ENCODE measurements at places on chromosomes 12 and 14.
A peak's percentile ranks its signal among the peaks of the same experiment; 100 is the strongest.

DNA sequence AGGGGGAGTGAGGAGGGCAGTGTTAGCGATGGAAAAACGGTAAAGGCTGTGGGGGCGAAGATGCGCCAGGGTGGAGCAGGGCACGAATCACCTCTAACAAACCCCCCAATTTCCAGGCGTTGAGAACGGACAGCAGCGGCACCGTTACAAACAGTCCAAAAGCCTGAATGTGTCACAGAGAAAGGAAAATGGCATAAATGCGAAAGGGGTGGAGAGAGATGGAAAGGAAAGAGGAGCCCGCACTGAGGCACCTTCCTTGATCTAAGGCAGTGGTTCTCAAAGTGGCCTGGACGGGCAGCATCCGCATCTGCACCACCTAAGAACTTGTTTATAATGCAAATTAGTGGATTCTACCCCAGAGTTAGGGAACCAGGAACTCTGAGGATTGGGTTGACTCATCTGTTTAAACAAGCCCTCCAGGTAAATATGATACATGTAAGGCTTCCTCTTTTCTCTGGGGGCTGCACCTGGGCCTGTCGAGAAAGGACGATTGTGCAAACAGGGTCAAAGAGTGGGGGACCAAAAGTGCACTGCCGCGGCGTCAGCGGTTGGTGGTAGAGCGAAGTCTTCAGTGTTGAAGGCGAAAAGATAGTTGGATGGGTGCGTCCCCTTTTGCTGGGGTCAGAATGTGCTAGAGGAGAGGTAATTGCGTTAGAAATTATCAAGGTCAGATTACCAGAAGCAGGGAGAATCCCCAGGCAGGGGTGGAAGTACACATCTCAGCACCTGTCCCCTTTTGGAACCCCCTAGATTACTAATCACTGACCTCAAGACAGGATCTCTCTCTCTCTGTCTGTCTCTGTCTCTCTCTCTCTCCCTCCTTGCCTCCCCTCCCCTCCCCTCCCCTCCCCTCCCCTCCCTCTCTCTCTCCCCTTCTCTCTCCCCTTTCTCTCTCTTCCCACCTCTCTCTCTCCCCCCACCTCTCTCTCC lies 1.3 kb upstream of the KCNH5 start:
- no peak for DNase-seq

DNA sequence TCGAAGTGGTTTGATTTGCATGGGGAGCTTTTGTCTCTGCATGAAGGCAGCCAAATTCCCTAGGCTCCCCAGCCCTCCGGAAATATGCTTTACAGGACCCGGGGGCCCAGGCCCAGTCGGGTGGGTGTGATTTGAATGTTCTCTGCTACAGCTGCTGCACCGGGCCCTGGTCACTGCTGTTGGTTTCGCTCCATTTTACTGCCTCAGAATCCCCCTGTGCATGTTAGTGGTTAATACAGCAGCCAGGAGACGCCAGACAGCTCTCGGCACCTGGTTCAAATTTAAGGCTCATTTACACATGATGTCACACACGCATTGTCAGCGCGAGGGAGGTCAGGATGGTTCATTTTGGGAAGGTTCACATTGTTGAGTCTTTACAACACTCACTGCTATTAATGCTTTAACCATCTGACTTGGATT lies 99.6 kb downstream of the SLC38A6 start:
- DNase-seq, result no peak

GRCh38 chr14:80638620-80639515 lies 302.7 kb downstream of the CEP128 start:
- no peak for DNase-seq

DNA sequence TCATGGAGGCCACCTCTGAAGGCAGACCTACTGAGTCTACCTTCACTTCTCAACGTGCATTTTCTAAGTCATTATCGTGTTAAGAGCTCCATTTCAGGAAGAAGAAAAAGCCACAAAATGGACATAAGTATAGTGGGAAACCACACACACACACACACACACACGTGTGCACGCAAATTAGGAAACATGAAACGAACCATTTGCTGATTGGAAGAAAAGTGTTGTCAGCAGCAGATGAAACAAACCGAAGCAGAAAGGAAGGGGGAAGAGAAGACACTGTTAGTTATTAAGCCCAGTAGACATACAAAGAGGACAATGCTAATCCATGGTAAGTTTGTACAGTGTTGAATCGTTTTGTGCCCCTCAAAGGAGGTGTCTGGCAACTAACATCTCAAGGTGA lies 9.9 kb upstream of the VPS33A start:
- DNase-seq, result no peak

DNA sequence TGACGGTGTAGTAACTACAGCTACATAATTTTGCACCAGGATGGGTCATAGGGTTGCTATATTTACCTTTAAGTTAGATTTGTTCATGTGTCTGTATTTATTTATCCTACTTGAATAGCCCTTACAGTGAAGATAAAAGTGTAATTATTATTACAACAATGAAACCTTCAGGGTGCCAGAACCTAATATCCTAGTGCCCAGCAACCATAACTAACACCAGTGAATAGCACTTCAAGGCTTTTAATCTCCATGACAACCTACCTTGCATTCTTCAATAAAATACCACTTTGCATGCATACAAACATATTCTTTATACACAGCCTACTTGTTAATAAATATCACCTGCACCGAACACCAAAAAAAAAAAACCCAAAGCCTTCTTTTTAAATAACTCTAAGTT lies 58.7 kb upstream of the G2E3 start:
- DNase-seq, result peak; percentile 27

DNA sequence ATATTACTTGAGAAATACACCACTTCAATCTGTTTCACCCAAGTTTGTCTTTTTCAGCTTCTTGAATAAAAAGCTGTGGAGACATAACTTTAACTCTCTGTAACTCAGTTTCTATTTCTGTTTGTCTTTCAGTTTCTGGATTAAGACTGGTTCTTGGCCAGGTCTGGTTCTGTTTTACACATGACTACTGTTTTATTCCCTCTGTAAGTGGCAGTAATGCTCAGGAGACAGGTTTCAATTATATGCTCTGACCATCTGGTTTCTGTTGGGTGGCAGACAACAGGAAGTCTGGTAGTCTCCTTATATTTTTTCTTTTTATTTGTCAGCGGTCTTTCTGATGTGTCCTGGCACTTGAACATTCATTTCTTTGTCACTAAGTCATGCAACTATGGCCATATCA lies 102.9 kb downstream of the RPS29 start:
- no peak for DNase-seq

DNA sequence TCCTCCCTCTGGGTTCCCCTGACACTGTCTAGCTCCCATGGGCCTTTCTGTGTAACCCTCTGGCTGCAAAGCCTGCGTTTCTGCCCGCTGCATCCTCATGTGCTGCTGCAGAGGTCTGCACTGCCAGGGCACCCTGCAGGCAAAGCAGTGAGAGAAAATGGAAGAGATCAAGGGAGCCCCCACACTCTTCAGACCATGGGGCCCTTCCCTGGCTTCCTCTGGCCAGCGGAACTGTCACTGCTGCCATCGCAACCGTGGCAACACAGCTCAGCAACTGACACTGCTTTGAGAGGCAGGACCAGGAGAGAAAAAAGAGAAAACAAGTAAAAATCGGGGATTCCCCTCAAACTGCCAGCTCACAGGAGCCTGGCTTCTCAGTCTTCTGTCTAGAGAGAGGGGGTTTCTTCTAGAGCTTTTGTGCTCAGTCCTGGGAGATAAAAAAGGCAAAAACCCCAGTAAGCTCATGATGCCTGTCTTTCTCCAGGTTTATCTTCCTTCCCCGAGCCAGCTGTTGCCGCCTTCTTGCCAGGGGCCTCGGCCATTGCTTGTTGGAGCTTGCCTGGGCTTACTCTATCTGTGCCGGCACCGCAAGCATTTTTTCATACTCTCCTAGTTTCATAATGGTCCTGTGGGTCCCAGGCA lies 38.9 kb downstream of the C14orf132 start:
- DNase-seq, result no peak

DNA sequence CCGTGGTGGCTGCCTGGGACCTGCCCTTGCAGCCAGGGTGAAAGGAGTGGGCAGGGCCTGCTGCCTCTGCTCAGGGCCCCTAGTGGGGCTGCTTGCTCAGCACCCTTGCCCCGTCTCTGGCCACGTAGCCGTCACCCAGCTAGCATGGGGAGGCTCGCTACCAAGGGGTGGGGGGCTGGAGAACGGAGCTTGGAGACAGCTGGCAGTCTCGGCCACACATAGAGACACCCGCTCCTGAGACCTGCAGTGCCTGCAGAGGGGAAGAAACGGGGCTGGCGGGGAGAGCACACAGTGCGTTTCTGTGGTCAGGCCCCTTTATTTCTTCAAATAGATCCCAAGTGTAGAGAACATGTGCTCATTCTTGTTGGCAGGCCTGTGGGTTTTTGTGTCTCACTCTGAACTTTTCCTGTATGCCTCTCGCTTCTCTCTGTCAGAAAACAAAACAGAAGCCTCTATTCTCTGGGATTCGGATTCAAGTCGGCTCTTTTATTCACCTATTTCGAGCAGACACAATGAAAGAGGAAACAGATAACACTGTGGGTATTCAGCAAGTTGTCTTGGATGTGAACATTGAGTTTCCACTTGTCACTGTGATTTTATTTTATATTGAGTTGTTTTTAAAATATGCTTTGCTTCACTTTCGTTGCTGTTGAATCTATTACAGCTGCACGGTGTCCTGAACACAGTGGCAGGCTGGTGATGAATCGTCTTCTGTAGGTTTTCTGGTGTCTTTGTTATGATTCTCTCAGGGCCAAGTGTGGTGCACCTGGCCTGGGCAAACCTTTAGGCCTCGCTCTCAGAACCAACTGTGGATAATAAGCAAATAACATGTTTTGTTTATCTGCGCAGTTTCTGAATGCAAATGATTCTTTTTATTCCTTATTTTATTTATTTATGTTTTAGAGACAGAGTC lies 26.5 kb downstream of the PACS2 start:
- no peak for DNase-seq

All from NCI-H524 treated with DMSO at 0.1 percent for 48 hours (cell line).